Cardiac fibroblast (primary cell): ENCODE measurements at places on chromosomes 5 and 9.

- DNase-seq, result peak; percentile 51
Measured at GRCh38 chr5:73374520-73375190, 73.9 kb downstream of the FOXD1 start.

DNA sequence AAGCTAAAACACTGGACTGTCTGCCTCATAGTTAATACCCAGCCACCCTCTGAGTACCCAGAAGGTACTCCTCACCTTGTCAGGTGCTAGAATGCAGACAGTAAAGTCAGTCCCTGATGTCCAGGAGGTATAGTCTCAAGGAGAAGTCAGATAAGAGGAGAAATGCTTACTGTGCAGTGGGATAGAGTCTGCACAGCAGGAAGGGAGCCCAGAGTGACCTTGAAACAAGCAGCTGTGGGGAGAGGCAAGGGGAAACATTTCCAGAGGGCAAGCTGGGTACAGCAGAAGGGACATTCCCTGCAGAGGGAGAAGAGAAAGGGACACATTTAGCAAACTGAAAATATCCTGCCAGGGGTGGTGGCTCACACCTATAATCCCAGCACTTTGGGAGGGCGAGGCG is 122.7 kb downstream of the GCNT1 start:
- no peak for DNase-seq

DNA sequence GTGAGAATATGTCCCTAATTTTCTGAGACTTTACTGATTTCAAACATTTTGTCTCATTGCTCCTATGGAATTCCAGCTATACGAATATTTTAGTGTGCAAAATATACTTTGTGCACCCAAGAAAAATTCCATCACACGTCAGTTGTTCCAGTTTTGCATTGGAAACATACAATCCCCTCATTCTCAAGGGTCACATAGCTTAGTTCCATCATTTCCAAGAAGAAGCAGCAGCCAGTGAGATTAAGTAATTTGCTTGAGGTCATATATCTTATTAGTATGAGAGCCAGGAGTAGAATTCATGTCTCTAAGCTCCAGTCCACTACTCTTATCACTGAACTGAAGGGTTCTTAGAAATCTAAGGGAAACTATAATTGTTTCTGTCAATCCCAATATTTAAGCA is 746.7 kb upstream of the C9orf72 start:
- DNase-seq, result no peak

DNA sequence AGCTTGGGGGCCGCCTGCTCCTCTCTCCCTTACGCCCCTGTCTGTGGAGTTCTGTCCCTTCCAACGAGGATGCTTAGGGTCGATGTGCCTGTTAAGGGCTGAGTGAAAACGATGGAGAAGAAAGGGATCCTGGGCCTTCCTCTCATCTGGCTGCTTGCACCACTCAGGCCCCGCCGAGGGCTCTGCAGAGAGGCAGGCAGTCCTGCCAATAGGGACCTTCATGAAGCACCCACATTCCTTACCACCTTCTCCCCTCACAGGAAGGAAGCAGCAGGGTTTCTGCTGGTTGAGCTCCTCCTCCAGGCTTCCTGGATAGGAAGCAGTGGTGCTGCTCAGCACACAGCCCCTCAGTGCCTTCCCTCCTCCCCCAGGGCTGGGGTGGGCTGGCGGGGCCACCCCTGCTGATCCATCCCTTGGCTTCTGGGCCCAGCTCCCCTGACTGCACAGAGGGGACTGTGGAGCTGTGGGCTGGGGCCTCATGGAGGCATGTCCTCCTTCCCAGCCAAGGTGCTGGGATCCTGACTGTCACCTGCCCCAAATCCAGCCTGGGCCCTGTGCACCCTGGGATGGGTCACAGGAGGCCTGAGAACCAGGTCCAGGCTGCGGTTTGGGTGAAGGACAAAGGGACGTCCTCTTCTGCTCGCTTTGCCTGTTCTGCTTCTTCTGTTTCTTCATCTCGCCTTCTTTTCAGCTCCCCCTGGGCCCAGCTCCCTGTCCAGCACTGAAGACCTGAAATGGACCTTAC is 50.5 kb downstream of the AHRR start:
- peak; percentile 22 for DNase-seq
